ENCODE measurements at places on chromosomes 2 and 18. TPM values are rescaled to one million over a fixed set of nuclear protein-coding genes. Genes with fewer than 3 reads are reported as not detected.

GRCh38 chr2:70328921-70329561 is 27.2 kb upstream of the FAM136A start:
- DNase-seq = no peak
- H3K4me3 ChIP-seq = no peak overlapping the region
- no peaks in the 10 kb centered on the region for H3K36me3 ChIP-seq
- no peak overlapping the region for H3K27ac ChIP-seq
- no peaks in the 10 kb centered on the region for H3K27me3 ChIP-seq

DNA sequence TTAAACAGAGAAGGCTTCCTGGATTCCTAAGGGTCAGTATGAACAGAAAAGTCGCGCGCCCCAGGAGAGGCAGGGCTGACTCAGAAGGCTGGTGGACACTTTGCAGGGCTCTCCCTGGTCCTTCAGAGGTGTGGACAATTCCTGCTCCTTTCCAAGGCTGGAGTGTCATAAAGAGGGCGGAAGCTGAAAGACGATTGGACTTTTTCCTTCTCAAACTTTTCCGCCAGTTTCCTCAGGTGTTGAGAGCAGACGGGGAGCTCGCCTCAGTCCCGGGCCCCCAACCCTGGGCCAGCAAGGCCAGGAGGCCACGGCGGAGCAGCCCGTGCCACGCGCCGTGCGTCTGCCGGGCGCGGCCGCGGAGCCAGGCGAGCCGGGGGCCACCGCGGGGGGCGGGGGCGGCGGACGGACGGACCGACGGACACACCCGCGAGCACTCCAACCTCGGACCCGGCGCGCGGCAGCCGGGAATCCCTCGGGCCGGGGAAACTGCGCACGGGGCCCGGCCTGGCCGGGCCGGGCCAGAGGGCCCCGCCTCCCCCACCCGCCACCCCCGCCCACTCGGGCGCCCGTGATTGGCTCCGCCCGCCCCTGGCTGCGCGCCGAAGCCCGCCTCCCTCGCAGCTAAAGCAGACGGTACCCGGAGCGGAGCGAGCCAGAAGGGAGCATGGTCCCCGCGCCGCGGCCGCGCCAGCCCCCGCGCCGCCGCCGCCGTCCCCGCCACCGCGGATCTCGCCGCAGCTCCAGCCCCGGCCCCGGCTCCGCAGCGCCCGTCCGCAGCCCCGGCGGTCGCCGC is at the start of gene KLHL29:
KLHL29 (plus strand) TSS at position 629 of the 793 bp plus-strand sequence. CDS start 177,018 bp downstream, outside the sequence.
- H3K4me1 ChIP-seq = peaks cover 6% of the 10 kb centered on the region
- no peak for DNase-seq
- H3K27ac ChIP-seq = peak within 1 kb of the TSS; percentile 31
- peaks cover 75% of the 10 kb centered on the region for H3K27me3 ChIP-seq

DNA sequence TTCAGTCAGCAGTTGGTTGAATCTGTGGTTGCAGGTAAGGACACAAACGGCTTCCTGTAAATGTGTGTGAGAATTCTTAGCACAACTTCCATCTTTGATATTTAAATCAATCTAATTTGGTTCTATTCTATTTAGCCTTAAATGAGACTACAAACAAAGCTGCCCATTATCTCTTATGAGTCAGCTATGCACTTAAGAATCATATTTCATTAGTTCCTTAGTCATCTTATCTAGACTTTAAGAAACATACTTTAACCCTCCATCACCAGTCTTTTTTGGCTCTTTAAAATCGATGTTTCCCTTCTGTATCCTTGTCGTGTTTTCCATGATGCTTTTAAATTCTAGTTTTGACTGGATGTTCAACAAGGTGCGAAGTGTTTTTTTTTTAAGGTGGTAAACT is 114.4 kb upstream of the TMEM200C start:
- H3K36me3 ChIP-seq = no peaks in the 10 kb centered on the region
- H3K27me3 ChIP-seq = no peaks in the 10 kb centered on the region
- H3K27ac ChIP-seq = no peak overlapping the region
- no peaks in the 10 kb centered on the region for H3K4me1 ChIP-seq
- DNase-seq = no peak

The DIPK1C gene
- total RNA-seq = 0.42 TPM

DNA sequence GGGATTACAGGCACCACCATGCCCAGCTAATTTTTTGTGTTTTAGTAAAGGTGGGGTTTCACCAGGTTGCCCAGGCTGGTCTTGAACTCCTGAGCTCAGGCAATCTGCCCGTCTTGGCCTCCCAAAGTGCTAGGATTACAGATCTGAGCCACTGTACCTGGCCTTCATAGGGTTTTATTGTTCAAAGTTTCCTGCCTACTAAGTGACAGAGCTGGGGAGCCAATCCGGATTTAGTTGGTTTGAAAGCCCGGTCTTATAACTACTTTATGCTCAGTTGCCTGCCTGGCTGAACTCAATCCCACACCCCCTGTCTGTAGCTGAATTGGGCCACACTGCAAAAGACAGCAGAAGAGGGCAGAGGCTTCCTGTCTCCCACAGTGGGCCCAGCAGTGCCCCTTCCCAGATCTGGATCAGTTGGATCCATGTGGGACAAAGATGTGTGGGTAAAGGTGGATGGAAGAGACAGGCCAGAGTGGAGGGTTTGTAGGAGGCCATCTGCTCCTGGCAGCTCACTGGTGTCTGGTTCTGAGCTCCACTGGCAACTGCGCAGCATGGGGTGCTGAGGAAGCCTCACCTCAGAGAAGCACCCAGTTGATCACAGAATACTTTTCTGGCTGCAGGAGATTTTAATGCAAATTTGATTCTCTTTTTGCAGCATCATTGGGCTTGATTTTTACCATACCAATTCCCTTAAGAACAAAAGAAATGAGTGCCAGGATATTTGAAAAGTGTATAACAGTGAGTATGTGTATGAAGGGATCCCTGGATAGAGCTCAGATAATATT is 144.9 kb downstream of the DDX1 start:
- H3K27ac ChIP-seq = no peak overlapping the region
- H3K4me1 ChIP-seq = peaks cover 13% of the 10 kb centered on the region
- H3K4me3 ChIP-seq = no peak overlapping the region
- no peak for DNase-seq
- H3K27me3 ChIP-seq = no peaks in the 10 kb centered on the region
- H3K36me3 ChIP-seq = no peaks in the 10 kb centered on the region

DNA sequence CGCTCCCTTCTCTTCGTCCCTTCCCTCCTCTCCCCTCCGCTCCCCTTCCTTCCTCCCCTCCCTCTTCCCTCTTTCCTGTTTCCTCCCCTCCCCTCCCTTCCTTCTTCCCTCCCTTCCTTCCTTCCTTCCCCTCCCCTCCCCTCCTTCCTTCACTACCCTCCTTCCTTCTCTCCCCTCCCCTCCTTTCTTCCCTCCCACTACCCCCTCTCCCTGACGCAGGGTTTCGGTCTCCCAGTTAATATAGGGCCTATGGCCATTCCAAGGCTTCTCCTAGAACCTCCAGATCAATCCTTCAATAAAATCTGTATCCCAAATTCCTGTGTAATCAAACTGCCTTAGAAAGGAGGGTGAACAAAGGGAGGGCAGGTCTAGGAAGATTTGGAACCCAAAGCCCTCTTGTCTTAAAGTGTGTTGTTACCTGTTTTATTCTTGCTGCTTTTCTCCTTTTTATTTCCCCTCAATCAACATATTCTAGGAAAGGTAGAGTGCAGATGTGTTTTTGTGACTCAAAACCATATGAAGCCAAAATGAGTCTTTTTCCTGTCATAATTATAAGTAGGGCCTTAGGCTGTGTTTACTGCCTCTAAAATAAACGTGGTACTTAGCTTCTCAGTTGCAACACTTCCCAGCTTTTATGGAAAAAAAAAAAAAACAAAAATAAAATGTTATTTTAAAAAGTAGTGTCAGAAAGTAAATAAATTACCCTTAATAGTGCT is 53.7 kb downstream of the GPD2 start:
- no peaks in the 10 kb centered on the region for H3K4me1 ChIP-seq
- H3K4me3 ChIP-seq = no peak overlapping the region
- no peaks in the 10 kb centered on the region for H3K36me3 ChIP-seq
- H3K27me3 ChIP-seq = no peaks in the 10 kb centered on the region
- no peak for DNase-seq

- H3K27me3 ChIP-seq = no peaks in the 10 kb centered on the region
- H3K27ac ChIP-seq = no peak overlapping the region
- no peak for DNase-seq
- H3K36me3 ChIP-seq = no peaks in the 10 kb centered on the region
- H3K4me1 ChIP-seq = no peaks in the 10 kb centered on the region
These were observed 88.9 kb upstream of the TMEM200C start for GRCh38 chr18:5984245-5984644.

GRCh38 chr18:78099979-78100588 is 850.4 kb downstream of the GALR1 start:
- no peak overlapping the region for H3K4me3 ChIP-seq
- no peaks in the 10 kb centered on the region for H3K27me3 ChIP-seq
- no peaks in the 10 kb centered on the region for H3K4me1 ChIP-seq
- no peak overlapping the region for H3K27ac ChIP-seq
- DNase-seq = no peak
- no peaks in the 10 kb centered on the region for H3K36me3 ChIP-seq

All from thymus (tissue), 14 donors.